ENCODE measurements at places on chromosomes 1 and 21. TPM values are rescaled to one million over a fixed set of nuclear protein-coding genes. Genes with fewer than 3 reads are reported as not detected.

IVL gene
- total RNA-seq, result not detected

GRCh38 chr1:175317309-175317708 is 124.7 kb upstream of the KIAA0040 start:
- DNase-seq, result peak; percentile 9

DNA sequence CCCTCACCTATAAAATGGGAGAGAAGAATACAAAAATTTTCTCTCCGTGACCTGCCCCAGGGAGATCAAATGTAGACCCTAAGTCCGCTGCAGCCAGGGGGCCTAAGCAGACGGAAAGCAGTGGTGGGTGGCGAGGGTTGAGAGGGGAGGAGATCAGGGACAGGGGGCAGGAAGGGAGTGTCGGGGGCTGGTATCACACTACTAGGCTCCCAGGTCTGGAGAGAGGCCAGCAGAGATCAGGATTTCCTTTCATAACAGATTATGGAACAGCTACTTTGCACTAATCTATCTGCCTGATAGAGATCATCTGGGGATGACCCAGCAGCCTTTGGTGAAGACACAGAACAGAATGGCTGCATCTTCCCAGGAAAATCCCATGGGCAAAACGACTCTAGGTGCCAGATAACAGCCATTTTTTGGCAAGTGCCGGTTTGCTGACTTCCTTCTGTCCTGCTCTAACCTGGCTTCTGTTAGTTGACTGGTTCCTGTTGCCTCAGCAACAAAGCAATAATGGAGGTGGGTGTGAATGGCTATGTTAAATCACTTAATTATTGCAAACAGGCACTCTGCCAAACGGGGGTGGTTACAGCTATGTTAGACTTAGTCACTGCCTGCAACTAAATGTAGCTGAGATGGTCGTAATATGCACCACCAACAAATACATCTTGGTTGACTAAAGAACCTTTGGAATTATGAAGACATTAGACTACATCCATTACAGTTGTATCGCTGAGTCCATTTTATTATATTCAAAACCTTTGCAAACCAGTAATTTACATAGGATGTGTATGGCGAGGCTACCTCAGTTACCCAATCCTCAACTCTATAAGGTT is 30.0 kb upstream of the EPS8L3 start:
- DNase-seq, result peak; percentile 78

NBPF12 gene
- 5.2 TPM for total RNA-seq

DNA sequence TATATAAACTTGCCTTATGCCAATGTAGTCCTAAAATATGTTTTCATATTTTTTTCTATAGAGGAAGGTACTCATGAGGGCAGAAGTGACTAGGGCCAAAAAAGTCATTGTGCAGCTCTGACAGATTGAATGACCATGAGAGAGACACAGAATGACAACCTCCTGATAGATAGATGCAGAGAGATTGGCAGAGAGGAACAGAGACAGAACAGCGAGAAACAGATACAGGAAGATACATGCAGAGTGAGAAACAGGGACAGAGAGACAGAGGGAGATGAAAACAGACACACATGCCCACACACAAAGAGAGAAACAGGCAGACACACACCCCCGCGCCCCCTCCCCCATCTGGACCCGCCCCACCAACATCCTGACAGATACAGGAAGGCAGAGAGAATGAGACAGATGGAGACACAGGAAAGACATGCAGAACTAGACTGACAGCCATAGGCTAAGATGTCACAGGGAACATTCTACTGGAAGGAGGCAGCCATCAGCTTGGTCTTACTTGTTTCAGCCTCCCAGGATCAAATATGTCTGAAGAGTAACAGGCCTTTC is 211.1 kb downstream of the ST6GALNAC3 start:
- DNase-seq, result no peak

NEGR1 gene
- 2.0 TPM for total RNA-seq

DNA sequence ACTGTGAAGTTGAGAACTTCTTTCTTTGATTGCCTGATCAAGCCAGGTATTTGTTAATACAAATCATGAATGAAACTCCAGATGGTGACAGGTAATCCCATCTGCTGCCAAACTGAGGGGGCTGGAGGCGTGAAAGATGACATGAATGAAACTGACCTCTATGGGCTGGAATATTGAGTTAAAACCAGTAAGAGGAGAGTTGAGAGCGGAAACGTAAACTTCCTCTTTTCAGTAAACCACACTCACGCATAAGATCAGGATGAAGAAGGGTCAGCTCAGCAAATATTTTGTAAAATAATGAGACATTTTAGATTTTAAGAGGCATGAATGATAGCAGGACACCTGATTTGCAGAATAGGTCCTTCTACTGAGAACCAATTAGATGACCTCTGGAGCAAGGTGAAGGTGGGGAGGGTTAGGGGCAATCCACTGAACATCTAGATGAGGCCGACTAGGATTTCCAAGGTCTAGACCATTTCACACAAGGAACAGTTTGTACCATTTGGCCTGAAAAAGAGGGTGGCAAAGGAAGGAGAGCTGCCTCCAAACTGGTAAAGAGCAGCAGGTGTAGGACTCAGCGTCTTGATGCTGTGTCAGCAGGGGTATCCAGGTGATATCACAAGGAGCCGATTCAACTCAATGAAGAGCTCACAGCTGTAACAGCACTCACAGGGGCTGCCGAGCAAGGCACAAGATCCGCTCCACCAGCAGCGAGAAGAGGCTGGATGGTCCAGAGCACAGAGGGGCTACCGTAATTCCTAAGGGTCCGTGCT is 132.6 kb downstream of the NTPCR start:
- no peak for DNase-seq

Measured in glomerular endothelial cell (primary cell).